Thyroid gland (tissue), 4 donors: ENCODE measurements at places on chromosomes 2 and 18. TPM values are rescaled to one million over a fixed set of nuclear protein-coding genes. Genes with fewer than 3 reads are reported as not detected.
A peak's percentile ranks its signal among the peaks of the same experiment; 100 is the strongest.

The CREG2 gene
- total RNA-seq = not detected

The MERTK gene
- total RNA-seq = 23.5 TPM

The MSTN gene
- total RNA-seq = 0.45 TPM

The TGFA gene
- 16.8 TPM for total RNA-seq

The MDH1B gene
- total RNA-seq = 5.0 TPM

The ZEB2 gene
- total RNA-seq = 21.7 TPM

The NR4A2 gene
- total RNA-seq = 7.5 TPM

The GKN1 gene
- total RNA-seq = not detected

DNA sequence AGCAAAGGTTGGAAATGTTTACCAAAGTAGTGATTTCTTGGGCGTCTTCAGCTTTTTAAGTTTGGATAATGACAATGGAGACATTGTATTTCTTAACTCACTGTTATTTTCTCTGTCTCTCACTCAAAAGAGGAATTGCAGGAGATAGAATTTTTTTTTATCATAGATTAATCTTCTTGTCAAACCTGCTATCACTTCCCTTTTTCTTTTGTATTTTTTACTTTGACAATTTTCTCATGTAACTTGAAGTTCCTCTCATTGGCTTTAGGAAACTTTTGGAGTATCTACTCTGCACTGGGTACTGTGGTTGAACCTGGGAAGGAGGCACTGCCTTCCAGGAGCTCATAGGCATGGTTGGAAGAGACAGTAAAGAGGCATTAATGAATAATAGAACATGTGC, 489.1 kb downstream of the CNTNAP5 start:
- no peak for DNase-seq
- no peaks in the 10 kb centered on the region for H3K27me3 ChIP-seq
- no peaks in the 10 kb centered on the region for H3K4me1 ChIP-seq
- no peak overlapping the region for H3K4me3 ChIP-seq
- H3K27ac ChIP-seq = no peak overlapping the region

DNA sequence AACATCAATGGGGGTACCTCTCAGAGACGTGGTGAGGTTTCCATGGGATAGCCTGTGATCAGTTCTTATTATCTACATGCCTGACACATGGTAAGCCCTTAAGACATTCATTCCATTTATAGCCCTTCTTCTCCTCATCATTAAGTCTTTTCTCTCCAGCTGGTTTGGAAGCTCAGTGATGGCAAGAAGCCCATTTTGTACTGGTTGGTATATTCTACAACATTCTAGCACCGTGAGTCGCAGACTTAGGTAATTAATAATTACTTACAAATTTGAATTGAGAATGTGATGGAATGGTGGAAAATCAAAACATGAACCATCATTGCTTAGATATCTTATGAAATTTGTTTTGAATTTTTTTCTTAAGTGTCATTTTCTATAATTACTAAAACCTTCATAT, 472.6 kb downstream of the DLGAP1 start:
- no peak for DNase-seq
- no peak overlapping the region for H3K4me3 ChIP-seq
- no peaks in the 10 kb centered on the region for H3K27me3 ChIP-seq
- no peak overlapping the region for H3K27ac ChIP-seq

- H3K27me3 ChIP-seq = no peaks in the 10 kb centered on the region
- H3K36me3 ChIP-seq = peaks cover 6% of the 10 kb centered on the region
- no peak for DNase-seq
- H3K27ac ChIP-seq = no peak overlapping the region
- H3K4me3 ChIP-seq = no peak overlapping the region
Measured at GRCh38 chr2:85534881-85535280, 4.1 kb upstream of the MAT2A start.

DNA sequence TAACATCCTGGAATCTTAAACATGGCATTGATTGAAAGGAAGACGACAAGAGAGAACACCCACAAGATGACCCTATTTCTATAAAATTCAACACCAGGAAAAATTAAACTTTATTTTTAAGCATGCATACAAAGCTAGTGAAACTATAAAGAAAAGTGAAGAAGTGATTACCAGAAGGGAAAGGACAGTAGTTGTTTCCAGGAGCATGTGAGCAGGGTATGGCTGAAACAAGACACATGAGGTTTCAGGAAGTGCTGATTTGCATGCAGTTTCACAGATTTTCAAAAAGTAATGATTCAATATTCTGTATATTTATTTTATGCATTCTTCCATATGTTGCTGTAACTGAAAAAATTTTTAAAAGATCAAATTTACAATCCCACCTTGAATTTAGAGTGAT, 24.6 kb upstream of the DAW1 start:
- H3K27ac ChIP-seq = no peak overlapping the region
- no peak overlapping the region for H3K4me3 ChIP-seq
- no peaks in the 10 kb centered on the region for H3K36me3 ChIP-seq

DNA sequence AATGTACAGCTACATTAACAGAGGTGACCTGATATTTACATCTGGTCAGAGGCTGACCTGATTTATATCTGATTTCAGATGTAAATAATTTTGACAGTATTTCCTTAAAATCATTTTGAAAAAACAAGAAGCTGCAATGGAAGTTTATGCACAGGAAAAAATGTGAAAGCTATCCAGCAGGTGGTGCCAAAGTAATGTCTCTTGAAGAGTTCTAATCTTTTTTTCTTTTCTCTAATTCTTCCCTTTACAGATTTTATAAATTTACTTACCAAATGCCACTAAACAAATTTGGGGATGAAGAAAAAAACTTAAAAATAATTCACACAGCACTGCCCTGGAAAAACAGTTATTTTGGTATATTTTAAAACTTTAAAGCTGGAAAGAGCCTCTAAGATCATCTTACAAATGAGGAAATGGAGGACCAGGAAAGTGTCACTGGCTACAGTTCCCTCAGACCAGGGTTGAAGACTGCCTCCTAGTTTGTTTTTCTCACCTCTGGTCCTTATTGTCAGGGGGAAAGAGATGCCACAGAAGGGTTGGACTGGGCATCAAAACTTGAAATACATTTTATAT, 16.4 kb upstream of the FBLN7 start:
- DNase-seq = peak; percentile 49
- peaks cover 5% of the 10 kb centered on the region for H3K36me3 ChIP-seq
- H3K27ac ChIP-seq = no peak overlapping the region
- H3K4me3 ChIP-seq = no peak overlapping the region

GRCh38 chr2:222683805-222684204, 12.3 kb downstream of the MOGAT1 start:
- no peak overlapping the region for H3K4me3 ChIP-seq
- DNase-seq = no peak
- H3K4me1 ChIP-seq = no peaks in the 10 kb centered on the region
- H3K27me3 ChIP-seq = no peaks in the 10 kb centered on the region
- no peaks in the 10 kb centered on the region for H3K36me3 ChIP-seq
- no peak overlapping the region for H3K27ac ChIP-seq

DNA sequence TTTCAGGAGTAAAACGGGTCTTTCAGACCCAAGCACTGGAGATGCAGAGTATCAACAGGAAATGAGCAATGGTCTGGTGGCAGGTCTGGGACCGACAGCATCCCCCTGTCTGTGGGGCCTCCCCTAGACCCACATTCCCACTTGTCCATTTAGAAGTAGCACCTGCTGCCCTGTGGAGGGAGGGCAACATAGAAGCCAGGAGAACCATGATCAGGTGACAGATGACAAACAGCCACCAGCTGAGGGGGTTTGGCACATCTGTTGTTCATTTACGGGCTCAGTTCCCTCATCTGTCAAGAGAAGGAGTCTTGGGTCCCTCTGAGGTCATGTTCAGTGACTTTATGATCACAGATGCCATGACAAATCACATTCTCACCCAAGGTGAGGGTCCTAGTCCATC, 77.9 kb upstream of the SLC66A3 start:
- H3K4me1 ChIP-seq = no peaks in the 10 kb centered on the region
- H3K36me3 ChIP-seq = no peaks in the 10 kb centered on the region
- H3K4me3 ChIP-seq = no peak overlapping the region

DNA sequence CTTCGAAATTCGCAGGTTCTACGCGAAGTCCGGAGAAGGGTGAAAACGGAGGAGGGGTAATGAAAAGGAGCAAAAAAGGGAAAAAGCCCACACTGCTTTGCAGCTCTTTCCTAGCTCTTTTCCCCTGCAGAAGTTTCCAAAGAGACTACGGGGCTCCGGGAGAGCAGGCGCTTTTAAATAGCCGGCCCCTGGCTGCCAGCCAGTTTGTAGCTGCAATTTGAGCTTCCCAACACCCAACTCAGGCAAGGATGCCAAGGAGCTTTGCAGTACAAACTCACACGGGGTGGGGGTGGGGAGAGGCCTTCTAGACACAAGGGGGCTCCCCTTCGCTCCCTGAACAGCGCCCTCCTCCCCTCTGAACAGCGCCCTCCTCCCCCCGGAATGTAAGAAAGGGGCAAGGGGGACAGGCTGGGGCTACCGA, at the start of gene IGFBP5:
IGFBP5 (minus strand) TSS at position 149 of the 421 bp plus-strand sequence. CDS start 774 bp downstream, outside the sequence.
- H3K36me3 ChIP-seq = no peaks in the 10 kb centered on the region
- peak within 1 kb of the TSS; percentile 83 for H3K27ac ChIP-seq
- DNase-seq = peak; percentile 97
- no peaks in the 10 kb centered on the region for H3K27me3 ChIP-seq
